Left hindlimb (tissue), 1 donor: ENCODE measurements at places on chromosomes 6 and 20.
A peak's percentile ranks its signal among the peaks of the same experiment; 100 is the strongest.

DNA sequence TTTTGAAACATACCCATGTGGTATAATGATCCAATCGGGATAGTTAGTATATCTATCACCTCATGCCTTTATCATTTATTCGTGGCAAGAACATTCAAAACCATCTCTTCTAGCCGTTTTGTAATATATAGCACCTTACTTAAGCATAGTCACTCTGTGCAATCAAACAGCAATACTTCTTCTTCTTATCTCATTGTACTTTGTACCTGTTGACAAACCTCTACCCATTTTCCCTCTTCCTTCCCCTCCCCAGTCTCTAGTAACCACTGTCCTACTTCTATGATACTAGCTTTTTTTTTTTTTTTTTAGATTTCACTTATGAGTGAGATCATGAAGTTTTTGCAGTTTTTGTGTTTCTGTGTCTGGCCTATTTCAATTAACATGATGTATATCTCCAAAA is 296.7 kb downstream of the EYS start:
- no peak for DNase-seq

GRCh38 chr6:122374307-122374706 is 25.1 kb upstream of the HSF2 start:
- no peak for DNase-seq

- no peak for DNase-seq
Observed at GRCh38 chr6:8180327-8181159, 78.2 kb upstream of the EEF1E1 start.

- no peak for DNase-seq
Observed at GRCh38 chr20:49052334-49052733, 6.2 kb downstream of the CSE1L start.

DNA sequence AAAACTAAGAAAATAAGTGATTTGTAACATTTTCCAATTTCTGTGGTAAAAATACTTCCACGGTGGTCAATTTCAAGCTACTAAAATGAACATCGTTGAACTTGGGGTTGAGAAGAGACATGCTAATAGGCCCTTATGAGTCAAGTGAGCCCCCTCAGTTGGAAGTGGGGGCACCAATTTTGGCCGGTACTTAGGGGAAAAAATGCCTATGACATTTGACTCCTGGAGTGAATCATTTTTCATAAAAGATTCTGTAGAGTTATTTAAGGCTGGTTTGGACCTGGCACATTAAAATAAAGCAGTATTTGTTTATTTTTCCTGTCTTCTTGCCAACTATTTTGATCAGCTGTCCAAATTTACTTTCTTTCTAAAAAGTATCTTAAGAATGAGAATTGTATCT is 32.4 kb upstream of the CAP2 start:
- no peak for DNase-seq

- no peak for DNase-seq
Observed at GRCh38 chr20:31490752-31491151, 15.7 kb downstream of the REM1 start.

GRCh38 chr6:52503851-52504781 is 72.7 kb downstream of the TRAM2 start:
- peak; percentile 80 for DNase-seq

DNA sequence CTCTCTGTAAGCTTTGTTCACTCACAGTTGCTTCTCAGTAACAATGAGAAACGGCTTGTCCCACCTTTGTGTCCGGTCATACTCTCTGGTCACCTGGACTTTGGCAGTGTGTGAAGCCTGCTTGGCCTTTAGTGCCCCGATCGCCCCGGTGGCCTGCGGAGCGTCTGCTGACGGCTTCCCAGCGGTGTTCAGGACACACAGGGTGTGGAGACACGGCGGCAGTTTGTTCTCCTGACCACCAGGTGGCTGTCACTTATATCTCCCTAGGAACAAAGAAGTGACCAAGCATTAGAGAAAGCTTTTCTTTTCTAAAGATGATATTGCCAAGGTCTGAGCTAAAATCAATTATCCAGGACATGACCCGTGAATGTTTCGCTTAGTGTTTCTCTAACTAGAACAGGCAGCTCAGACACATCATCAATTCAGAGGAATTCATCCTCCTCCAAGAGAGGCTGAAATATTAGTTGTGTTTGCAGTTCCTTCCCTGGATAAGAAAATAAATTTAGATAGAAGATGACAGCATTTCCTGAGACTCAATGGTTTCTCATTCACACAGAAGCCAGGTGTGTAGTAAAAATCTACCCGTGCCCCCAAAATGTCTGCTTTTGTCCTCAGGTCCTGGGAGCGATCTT is 167.4 kb upstream of the THBS2 start:
- no peak for DNase-seq

GRCh38 chr6:113565306-113565705 is 291.8 kb upstream of the MARCKS start:
- DNase-seq: no peak

DNA sequence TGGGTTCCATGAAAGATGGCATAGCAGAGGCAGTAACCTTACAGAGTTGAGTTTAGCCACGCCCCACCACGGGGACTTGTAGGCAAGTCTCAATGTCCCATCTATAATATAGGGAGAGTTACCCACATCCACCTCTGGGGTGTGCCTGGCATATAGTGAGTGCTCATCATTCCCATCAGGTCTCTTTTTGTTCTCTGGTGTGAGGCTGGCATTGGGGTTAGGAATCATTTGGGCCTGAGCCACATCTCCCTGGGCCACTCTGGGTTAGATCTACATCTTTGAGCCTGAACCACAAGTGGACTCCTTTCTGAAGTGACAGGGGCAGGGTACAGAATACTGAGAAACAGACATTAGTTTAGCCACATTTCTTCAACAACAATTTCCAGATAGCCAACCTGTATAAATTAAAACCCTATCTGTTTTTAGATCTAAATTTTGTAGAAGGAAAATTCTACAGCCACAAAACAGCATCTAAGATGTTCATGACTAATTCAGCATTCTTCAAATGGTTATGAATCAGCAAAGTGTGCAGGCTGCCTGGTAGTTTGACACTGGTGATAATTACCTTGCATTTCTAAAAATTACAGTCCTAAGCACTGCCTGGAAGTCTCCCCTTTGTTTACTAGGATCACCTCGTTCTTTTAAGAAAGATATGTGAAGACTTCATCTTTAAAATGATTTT is 20.1 kb downstream of the RNF24 start:
- no peak for DNase-seq

DNA sequence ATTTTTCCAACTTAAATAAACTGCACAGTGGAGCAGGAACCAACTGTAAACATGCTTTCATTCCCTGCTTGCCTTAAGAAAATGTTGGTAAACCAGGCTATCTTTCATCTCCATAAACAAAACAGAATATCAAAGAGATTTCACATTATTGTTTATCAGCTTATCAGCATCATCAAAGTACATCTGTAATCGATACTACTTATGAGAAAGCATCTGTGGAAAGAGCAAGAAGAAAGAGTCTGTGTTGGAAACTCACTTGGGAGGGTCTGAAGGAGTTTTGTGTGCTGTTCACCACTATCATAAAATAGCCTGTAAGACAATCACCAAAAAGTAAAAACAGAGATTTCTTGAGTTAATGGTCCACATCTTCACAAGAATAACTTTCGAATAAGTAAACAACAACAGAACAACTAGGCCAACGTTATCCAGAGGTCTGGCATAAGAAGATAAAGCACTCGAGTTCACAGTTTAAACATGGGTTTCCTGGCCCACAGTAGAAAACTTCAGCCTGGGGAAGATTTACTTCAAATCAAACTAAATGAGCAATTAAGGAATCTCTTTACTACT is 47.9 kb downstream of the EPB41L2 start:
- DNase-seq: no peak

DNA sequence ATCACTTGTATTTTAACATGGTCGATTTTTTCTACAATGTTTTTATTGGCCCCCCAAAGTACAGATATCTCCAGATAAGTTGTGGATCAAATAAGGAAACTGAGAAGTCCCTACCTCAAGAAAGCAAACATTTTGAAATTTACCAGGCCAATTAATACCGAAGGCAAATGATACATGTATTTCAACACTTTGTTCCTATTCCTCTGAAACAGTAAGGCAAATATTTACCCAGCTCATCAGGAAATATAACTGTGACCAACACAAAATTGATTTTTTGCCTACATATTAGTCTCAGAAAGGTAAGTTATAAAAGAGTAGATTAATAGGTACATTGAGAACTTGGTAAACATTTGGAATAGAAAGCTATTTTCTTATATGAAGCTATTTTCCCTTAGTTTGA is 51.3 kb upstream of the ADGRF5 start:
- DNase-seq: no peak

DNA sequence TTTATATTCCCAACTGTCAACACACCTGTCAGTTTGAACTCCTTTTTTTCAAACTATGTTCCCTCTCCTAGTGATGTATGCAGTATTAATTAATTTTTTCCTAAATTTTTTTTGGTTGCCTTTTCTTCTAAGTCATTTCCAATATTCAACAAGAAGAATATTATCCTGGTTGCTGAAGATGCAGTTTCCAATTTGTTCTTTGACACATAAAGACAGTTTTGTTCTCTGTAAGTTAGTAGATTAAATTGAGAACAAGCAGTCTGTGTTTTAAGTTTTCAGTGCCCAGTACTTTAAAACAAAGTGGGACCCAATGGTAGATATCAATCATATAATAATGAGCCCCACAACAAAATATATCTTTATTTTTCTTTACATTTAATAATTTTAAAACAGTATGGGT is 47.3 kb downstream of the GJA1 start:
- no peak for DNase-seq

- no peak for DNase-seq
Observed at GRCh38 chr6:10535193-10535592, 14.0 kb downstream of the GCNT2 start.

- no peak for DNase-seq
Observed at GRCh38 chr6:1678201-1678600, 68.5 kb downstream of the FOXC1 start.

GRCh38 chr6:127439718-127440117 is 19.5 kb downstream of the KIAA0408 start:
- no peak for DNase-seq

DNA sequence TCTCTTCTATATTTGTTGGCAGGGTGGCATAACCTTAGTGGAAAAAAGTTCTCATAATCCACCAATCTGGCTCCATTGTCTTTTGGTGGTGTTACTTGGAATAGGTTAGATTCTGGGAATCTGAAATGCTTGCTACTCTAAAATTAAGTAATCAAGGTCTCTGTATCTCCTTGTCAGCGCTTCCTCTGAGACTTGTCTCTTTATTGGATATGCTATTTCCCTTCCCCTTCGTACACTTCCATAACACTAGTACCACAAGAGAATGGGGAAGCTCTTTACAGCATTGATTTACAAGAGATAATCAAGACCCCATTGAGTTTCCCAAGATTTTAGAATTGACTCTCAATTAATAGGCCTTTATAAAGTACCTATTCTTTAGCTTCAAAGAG is 280.2 kb downstream of the ADGB start:
- DNase-seq: no peak

DNA sequence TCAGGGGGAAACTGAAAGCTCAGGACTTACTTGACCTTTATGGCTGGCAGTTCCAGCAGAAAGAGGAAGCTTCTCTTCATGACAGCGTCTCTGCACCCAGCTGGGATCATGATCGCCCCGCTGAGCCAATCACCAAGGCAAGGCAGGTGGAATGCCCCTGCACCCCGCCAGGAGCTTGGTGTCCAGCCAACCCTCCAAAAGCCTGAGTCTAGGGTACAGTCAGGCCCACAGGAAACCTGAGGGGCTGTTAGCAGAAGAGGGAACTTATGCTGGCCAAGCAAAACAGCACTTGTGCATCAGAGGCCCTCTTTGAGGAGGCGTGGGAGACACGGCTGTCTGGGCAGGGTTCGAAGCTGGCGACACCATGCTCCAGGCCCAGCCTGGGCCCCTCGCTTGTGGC is 188.3 kb upstream of the GMDS start:
- DNase-seq: no peak

DNA sequence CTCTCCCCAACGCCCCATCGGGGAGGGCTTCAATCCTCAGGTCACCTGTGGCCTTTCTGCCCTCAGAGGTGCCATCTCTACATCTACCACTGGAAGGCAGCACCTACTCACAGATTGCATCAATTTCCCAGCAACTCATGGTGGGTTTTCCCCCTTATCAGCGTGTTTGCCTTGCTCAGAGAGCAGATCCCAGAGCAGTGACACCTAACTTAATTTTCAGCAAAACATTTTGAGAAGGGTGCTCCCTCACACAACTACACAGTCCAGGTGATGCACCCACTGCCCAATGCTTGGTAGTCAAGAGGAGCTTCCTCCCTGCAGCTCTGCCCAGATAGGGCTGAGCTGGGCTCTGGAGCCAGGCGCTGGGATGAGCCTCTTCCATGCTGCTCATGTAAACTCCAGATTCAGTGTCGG is 48.2 kb downstream of the PLG start:
- DNase-seq: no peak

GRCh38 chr20:21324126-21324525 is 21.0 kb downstream of the XRN2 start:
- DNase-seq: no peak

DNA sequence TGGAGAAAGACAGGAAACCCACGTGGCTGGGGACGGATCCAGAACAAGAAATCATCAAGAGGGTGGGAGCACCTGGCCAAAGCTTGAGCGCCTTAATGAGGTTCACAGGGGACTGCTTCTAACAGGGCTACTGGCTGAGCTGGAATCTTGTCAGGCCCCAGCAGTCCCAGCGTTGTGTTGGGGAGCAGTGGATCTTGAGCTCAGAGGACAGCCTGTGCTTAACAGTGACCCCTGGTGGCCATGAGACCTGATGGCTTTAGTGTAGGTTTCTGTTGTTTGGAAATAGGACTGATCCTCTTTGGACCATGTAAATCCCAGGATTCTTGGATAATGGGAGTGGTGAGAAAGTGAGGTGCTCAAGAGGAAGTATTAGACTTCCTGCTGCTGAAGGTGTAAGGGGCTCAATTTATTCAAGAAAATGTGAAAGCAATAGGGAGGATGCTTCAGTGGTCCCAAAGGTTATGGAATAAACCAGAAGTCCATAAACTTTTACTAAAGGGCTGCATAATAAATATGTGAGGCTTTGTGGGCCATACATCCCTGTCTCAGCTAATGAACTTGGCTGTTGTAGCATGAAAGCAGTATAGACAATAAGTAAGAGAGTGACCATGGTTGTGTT is 216.2 kb downstream of the NFATC2 start:
- DNase-seq: peak; percentile 43

DNA sequence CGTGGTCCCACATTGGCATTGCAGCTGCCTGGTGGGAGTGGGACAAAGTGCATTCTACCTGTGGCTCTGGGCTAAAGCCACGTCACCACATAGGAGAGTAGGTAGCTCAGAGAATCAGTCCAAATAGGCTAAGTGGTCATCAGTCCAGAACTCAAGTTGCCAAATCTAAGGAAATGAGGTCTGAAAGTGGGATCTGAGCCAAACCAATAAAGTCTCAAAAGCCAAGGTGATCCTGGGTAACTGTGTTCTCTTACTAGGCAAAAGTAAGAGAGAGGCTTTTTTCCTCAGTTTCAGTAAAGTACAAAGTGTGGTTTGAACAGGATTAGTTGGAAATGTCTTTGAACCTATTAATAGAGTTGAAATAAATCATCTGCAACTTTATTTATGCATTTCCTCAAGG is 68.6 kb upstream of the CNKSR3 start:
- DNase-seq: no peak

GRCh38 chr20:61295249-61295648 is 43.2 kb downstream of the CDH4 start:
- no peak for DNase-seq
